Activated T-helper 17 cell treated with anti-CD3 and anti-CD28 coated beads, Interleukin-2, amount 50 U/mL, for 72 hours (primary cell): ENCODE measurements at places on chromosomes 5 and 9. TPM values are rescaled to one million over a fixed set of nuclear protein-coding genes. Genes with fewer than 3 reads are reported as not detected.

- ATAC-seq, result no peak
These were observed 943 bp downstream of the SFXN1 start for GRCh38 chr5:175479125-175479881.

- no peak for ATAC-seq
These were observed 43.8 kb upstream of the DAB2IP start for GRCh38 chr9:121607434-121608167.

- no peak for ATAC-seq
These were observed 16.2 kb downstream of the TJP2 start for GRCh38 chr9:69190086-69190862.

DNA sequence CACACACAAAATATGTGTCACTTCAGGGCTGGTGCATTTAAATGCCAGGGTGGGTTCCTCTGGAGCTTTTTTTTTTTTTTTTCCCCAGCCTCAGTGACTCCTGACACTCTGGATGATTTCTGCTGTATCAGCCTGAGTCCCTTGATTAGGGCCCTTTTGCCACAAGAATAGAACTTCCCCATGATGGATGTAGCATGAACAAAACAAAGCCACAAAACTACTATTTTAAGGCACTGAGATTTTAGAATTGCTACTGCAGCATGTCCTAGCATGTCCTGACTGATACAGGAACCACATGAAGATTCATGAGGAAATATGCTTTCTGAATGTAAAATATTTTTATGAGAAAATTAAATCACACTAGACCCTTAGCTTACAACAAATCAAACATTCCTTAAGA is 13.9 kb upstream of the ADGRD2 start:
- ATAC-seq, result no peak

- no peak for ATAC-seq
These were observed 50.9 kb upstream of the FAM169A start for GRCh38 chr5:74916831-74917710.

GRCh38 chr9:14780251-14780650 is 57.7 kb upstream of the CER1 start:
- no peak for ATAC-seq

GRCh38 chr5:107724642-107725041 is 53.9 kb upstream of the EFNA5 start:
- no peak for ATAC-seq

Gene CARD9
- 6.4 TPM for total RNA-seq

Gene SHC3
- not detected for total RNA-seq
